ENCODE measurements at places on chromosomes 4 and X. TPM values are rescaled to one million over a fixed set of nuclear protein-coding genes. Genes with fewer than 3 reads are reported as not detected.

DNA sequence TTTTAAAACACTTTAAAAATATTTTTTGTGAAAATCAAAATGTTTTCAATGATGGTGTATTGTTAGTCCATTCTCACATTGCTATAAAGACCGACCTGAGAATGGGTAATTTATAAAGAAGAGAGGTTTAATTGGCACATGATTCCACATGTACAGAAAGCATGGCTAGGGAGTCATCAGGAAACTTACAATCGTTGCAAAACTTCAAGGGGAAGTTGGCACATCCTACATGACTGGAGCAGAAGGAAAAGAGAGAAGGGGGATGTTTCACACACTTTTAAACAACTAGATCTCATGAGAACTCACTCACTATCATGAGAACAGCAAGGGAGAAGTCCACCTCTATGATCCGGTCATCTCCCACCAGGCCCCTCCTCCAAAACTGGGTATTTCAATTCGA lies 110.7 kb downstream of the TMEM47 start:
- H3K36me3 ChIP-seq, result no peaks in the 10 kb centered on the region
- H3K4me3 ChIP-seq, result no peak overlapping the region
- no peak overlapping the region for H3K27ac ChIP-seq
- H3K4me1 ChIP-seq, result no peaks in the 10 kb centered on the region
- H3K27me3 ChIP-seq, result no peaks in the 10 kb centered on the region

- no peaks in the 10 kb centered on the region for H3K36me3 ChIP-seq
- no peak for DNase-seq
- H3K4me3 ChIP-seq, result no peak overlapping the region
These were observed 92.0 kb downstream of the CHRDL1 start for GRCh38 chrX:110703641-110704040.

GRCh38 chrX:98956014-98956413 lies 1454.1 kb downstream of the PCDH19 start:
- H3K27me3 ChIP-seq, result no peaks in the 10 kb centered on the region
- no peak for DNase-seq

DNA sequence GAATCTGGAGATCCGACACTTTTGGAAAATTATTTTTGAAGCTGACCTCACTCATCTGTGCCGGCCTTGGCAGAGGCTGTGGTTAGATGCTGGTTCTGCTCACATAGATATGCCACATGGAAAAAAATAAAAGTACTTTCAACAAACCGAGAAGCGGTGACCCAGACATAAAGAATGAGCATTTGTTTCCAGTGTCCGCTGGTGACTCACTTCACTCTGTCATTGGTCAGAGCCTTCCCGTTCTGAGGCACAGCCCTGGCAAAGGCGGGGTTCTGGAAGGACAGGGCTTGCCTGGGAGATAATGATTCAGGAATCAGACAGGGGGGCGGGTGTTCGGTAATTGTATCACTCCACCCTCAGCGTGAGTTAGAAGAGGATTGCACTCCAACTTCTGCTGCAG lies 172.4 kb upstream of the MXRA5 start:
- H3K4me1 ChIP-seq, result no peaks in the 10 kb centered on the region
- H3K36me3 ChIP-seq, result no peaks in the 10 kb centered on the region
- no peaks in the 10 kb centered on the region for H3K27me3 ChIP-seq
- H3K27ac ChIP-seq, result no peak overlapping the region
- DNase-seq, result no peak
- no peak overlapping the region for H3K4me3 ChIP-seq

DNA sequence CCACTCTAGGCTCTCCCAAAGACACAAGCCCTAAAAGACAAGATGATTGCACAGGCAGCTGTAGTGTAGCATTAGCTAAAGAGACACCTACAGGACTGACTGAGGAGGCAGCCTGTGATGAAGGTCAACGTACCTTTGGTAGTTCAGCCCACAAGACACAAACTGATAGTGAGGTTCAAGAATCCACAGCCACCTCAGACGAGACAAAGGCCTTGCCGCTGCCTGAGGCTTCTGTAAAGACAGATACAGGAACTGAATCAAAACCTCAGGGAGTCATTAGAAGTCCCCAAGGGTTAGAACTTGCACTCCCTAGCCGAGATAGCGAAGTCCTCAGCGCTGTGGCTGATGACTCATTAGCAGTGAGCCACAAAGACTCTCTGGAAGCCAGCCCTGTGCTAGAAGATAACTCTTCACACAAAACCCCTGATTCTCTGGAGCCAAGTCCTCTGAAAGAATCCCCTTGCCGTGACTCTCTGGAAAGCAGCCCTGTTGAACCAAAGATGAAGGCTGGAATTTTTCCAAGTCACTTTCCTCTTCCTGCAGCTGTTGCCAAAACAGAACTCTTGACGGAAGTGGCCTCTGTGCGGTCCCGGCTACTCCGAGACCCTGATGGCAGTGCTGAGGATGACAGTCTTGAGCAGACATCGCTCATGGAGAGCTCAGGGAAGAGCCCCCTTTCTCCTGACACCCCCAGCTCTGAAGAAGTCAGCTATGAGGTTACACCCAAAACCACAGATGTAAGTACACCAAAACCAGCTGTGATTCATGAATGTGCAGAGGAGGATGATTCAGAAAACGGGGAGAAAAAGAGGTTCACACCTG lies 306.3 kb downstream of the ANK2 start:
- peak; percentile 64 for DNase-seq
- H3K36me3 ChIP-seq, result no peaks in the 10 kb centered on the region
- no peak overlapping the region for H3K4me3 ChIP-seq
- H3K27ac ChIP-seq, result no peak overlapping the region

DNA sequence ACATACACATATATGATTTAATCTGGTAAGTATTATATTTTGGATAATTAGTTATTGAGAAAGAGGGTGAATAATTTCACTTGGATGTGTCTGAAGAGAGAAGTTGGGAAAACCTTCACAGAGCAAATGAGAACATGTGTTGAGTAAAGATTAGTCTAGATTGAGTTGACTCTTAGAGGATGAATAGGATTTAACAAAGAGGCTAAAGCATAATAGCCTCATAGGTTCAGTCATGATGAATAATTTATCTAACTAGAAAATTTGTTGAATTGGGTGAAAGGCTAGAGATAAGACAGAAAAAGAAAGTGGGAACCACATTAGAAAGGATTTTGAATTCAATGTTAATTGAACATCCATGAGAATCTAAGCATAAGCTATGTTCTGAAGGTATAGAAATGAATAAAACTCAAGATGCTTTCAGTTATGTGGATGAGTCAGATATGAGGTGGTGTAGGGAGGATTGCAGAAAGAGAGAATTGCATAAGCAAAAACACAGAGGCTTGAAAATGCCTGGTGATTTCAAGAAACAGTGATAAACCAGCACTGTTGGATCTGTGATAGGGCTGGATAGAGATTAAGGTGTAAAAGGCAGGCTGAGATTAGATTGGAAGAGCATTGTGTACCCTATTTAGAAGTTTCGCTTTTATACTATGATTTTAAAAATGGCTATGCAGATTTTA lies 207.6 kb upstream of the NR3C2 start:
- H3K4me1 ChIP-seq, result no peaks in the 10 kb centered on the region
- H3K27ac ChIP-seq, result no peak overlapping the region
- H3K4me3 ChIP-seq, result no peak overlapping the region
- no peaks in the 10 kb centered on the region for H3K36me3 ChIP-seq
- H3K27me3 ChIP-seq, result no peaks in the 10 kb centered on the region
- no peak for DNase-seq

DNA sequence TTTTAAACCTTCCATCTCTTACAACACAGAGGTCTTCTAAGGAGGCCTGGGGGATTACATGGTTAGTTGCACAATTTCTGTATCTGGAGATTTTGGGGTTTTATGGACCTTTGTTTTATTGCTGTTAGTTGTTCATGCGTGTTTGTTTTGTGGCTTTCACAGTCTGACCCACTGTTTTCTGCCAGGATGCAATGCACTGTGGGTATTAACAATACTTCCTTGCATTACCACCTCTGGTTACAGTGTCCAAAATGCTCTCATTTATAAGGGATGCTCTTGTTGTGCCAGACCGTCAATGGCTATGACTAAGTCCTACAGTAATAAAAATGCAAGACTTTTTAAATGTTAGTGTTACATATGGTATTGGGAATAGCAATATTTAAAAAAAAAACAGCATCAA lies 730.2 kb downstream of the KCTD8 start:
- no peak overlapping the region for H3K27ac ChIP-seq
- H3K4me1 ChIP-seq, result no peaks in the 10 kb centered on the region
- H3K4me3 ChIP-seq, result no peak overlapping the region
- DNase-seq, result no peak
- H3K36me3 ChIP-seq, result no peaks in the 10 kb centered on the region
- no peaks in the 10 kb centered on the region for H3K27me3 ChIP-seq

GRCh38 chr4:25441519-25442117 lies 64.6 kb downstream of the ANAPC4 start:
- H3K27me3 ChIP-seq, result no peaks in the 10 kb centered on the region
- no peaks in the 10 kb centered on the region for H3K4me1 ChIP-seq
- no peak overlapping the region for H3K27ac ChIP-seq
- H3K4me3 ChIP-seq, result no peak overlapping the region
- no peaks in the 10 kb centered on the region for H3K36me3 ChIP-seq

GRCh38 chrX:154727871-154728270 lies 23.0 kb downstream of the GAB3 start:
- H3K27me3 ChIP-seq, result no peaks in the 10 kb centered on the region
- peak; percentile 82 for DNase-seq
- H3K4me1 ChIP-seq, result peaks cover 3% of the 10 kb centered on the region
- peak overlapping the region; percentile 7 for H3K27ac ChIP-seq
- no peak overlapping the region for H3K4me3 ChIP-seq

DNA sequence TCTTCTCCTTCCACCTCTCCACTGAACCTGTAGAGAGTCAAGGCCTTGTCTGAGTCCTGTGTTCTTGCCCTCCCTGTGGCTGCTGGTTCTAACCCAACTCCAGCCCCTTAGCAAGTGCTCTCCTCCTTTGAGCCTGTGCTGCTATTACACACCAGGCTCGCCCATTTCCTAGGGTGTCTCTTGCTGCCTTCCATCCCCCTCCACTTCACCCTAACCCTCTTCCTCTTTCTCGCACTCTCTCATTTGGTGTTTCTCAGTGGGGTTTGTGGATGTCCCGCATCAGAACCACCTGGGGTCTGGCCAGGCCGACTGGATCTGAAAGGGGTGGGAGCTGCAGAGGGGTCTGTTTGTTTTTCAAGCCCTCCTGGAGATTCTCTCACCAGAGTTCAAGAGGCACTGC lies 156.7 kb downstream of the SPRY1 start:
- peaks cover 5% of the 10 kb centered on the region for H3K4me1 ChIP-seq
- no peak for DNase-seq
- H3K4me3 ChIP-seq, result no peak overlapping the region
- H3K27me3 ChIP-seq, result no peaks in the 10 kb centered on the region
- no peak overlapping the region for H3K27ac ChIP-seq

GRCh38 chrX:10549280-10549679 lies 71.1 kb downstream of the MID1 start:
- no peak overlapping the region for H3K27ac ChIP-seq
- H3K4me1 ChIP-seq, result no peaks in the 10 kb centered on the region
- DNase-seq, result no peak
- H3K4me3 ChIP-seq, result no peak overlapping the region
- no peaks in the 10 kb centered on the region for H3K27me3 ChIP-seq
- no peaks in the 10 kb centered on the region for H3K36me3 ChIP-seq

DNA sequence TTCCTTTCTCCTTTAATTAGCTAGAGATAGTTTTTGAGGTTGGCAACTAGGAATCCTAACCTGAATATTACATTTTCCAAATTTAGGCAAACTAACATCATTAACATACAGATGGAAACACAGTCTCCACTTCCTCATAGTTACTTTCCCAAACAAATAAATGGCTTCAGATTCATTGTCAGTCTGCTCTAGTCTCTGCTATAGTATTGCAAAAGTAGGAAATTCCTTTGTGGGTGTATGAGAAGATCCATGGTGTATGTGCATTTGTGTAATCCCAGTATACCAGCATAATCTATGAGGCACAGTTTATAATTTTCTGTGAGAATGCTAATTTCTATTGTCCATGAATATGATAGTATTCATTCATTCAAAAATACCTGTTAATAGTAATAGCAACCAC lies 3.0 kb upstream of the NDP start:
- no peak for DNase-seq
- H3K4me3 ChIP-seq, result no peak overlapping the region
- H3K36me3 ChIP-seq, result no peaks in the 10 kb centered on the region

- no peaks in the 10 kb centered on the region for H3K4me1 ChIP-seq
- no peak overlapping the region for H3K4me3 ChIP-seq
- H3K27me3 ChIP-seq, result no peaks in the 10 kb centered on the region
These were observed 309.7 kb downstream of the GUCY2F start for GRCh38 chrX:109172091-109172602.

DNA sequence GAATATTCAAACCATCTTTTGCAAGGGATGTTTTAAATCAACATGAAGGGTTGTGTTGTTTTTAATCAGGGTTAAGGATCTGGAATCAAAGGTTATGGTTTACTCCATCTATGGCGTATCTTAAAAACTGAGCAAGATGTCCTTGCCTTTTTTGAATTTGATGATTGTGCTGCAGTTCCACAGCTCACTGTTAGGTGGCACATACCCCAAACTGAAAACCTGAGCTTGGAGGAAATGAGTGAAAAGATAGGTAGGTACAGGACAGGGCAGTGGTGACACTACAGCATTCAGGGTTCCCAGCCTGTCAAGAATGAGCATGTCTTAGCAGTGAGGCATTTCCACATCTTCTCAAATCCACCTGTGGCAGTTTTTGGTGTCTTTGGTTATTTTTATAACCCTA lies 13.1 kb upstream of the EOLA1 start:
- H3K27me3 ChIP-seq, result no peaks in the 10 kb centered on the region
- no peaks in the 10 kb centered on the region for H3K4me1 ChIP-seq
- H3K4me3 ChIP-seq, result no peak overlapping the region
- no peak for DNase-seq

DNA sequence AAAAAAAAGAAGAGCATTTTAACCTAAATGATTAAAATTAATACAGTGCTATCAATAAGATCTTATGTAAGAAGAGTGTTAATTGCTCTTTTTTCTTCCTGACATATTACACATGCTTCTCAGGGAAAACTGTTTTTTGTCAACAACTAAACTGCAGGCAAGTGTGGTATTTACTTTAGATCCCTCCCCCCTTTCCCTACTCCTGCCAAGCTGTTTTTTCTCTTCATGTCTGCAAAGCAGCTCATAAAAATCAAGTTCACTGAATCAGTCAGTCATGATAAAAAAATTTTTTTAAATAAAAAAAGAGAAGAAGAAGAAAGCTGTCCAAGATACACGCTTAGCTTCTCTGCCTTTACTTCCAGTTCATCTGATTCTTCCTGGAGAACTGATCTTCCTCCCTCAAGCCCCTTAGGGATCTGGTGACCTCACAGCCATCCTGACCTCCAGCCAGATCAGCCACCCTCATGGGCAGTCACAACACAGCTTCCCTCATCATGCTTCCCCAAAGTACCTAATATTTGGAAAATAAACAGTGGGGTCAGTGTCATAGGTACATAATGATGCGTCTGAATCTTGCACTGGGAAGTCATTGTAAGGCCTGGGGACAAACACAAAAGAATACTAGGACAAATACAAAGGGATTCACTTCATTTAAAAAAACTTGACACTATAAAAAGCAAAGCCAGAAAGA lies 87.0 kb downstream of the ZNF827 start:
- H3K27ac ChIP-seq, result no peak overlapping the region
- no peaks in the 10 kb centered on the region for H3K27me3 ChIP-seq
- H3K36me3 ChIP-seq, result peaks cover 2% of the 10 kb centered on the region
- no peak for DNase-seq

Gene N4BP2
- total RNA-seq, result 7.2 TPM

Gene XAGE1A
- total RNA-seq, result not detected

Gene SPON2
- total RNA-seq, result 40.8 TPM

Gene SSX4B
- total RNA-seq, result not detected

Data from aorta (tissue), 5 donors.